ENCODE measurements at places on chromosomes 12 and 14.

- no peak for DNase-seq
Measured at GRCh38 chr12:49706351-49707127, 666 bp downstream of the FMNL3 start.

DNA sequence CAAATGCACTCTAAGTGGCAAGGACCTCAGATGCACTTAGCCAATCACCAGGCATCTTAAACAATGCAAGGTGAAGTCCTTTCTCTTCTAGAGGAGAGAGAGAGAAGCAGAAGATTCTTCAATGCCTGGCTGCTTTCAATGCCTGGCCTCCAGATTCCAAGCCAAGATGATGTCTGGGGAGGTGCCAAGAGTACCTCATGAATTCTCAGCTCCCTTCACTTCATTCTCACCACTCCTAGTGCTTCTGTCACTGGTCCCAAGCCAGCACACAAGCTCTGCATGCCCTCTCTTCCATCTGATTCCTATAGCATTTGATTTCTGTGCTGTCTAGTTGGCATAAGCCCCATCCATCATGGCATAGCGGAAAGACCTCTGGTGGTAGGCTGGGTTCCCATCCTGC lies 225.0 kb downstream of the KSR2 start:
- DNase-seq, result no peak

GRCh38 chr12:92411687-92412086 lies 266.0 kb upstream of the BTG1 start:
- no peak for DNase-seq

DNA sequence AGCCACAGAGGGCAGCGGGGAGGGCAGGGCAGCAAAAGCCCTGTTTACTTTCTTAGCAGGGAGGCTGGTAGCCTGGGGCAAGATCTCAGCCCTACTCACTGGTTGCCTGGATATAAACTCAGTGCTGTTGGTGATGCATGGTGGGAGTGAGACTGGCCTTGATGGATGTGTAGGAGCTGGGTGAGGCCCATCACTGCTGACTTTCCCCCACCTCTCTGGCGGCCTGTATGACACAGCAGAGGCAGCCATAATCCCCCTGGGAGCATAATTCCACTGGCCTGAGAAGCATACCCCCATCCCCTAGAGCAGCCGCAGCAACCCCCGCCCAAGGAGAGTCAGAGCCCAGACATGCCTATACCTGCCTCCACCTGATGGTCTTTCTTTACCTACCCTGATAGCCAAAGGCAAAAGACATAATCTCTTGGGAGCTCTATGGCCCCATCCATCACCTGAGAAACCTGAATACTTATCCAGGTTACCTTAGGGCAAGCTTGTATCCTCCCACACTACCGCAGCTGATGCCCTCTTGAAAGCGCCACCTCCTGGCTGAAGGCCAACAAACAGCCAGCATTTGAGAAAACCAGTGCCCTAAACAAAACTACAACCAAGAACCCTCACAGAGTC lies 59.3 kb downstream of the DNAI7 start:
- DNase-seq, result peak; percentile 2

DNA sequence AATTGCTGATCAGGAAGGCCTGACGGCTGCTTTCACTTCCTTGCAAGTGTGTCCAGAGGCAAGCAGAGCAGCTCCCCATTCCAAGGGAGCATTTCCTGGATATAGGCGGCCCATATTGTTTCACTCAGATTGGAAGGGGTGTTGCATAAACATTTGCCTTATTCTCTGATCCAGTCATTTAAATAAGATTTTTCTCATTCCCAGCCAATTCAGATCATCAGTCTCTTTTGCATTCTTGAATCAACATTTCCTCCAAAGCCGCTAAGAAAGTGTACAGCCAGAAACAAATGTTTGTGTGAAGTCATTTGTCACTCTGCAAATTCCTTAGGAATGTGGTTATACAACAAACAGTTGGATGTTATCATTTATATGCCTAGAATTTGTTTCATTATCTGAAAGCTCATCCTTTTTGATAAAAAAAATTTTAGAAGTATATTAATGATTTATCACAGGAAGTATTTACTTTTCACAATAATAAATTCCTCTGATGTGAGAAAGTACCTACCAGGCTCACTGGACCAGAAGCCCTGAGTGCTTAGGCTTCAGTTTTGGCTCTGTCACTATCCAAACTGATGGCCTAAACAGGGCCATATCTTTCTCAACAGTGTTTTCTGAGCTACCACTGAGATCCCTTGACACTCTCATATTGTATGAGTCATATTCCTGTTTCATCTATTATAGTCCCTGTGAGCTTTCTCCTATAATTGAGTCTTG lies 379.6 kb downstream of the CCDC91 start:
- DNase-seq, result no peak

DNA sequence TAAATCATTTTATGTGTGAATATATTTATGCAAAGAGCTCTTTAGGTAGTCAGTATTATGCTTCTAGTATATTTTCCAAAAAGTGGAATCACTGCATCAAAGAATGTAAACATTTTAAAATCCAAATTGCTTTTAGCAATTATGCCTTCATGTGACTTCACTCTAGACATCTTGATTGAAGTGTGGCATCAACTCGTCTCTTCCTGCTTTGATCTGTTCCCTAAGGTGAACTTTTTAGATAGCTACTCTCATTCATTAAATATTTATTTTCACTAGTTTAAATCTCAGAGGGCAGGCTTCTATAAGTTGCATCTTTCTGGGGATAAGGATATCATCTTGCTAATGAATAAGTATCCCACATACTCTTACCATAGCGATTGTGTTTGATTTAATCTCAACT lies 39.2 kb downstream of the DHRS2 start:
- DNase-seq, result no peak

- no peak for DNase-seq
Measured at GRCh38 chr14:55410876-55411275, 754 bp downstream of the ATG14 start.

DNA sequence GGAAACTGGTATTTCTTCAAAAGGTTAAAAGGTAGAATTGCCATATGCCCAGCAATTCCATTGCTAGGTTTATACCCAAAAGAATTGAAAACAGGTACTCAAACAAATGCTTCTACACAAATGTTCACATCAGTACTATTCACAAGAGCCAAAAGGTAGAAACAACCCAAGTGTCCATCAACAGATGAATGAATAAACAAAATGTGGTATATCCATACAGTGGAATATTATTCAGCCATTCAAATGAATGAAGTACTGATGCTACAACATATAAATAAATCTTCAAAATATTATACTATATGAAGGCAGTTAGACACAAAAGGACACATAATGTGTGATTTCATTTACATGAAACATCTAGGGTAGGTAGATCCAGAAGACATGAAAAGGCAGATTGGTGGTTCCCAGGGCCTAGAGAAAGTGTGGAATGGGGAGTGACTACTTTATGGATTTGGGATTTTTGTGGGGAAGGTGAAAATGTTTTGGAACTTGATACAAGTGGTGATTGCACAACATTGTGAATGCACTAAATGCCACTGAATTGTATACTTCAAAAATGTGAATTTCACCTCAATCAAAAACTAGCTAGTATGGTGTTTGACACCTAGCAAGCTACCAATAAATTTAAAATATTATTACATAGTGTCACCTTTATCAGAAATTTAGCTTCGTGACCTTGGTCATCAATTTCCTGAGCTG lies 41.7 kb downstream of the LIN52 start:
- no peak for DNase-seq

DNA sequence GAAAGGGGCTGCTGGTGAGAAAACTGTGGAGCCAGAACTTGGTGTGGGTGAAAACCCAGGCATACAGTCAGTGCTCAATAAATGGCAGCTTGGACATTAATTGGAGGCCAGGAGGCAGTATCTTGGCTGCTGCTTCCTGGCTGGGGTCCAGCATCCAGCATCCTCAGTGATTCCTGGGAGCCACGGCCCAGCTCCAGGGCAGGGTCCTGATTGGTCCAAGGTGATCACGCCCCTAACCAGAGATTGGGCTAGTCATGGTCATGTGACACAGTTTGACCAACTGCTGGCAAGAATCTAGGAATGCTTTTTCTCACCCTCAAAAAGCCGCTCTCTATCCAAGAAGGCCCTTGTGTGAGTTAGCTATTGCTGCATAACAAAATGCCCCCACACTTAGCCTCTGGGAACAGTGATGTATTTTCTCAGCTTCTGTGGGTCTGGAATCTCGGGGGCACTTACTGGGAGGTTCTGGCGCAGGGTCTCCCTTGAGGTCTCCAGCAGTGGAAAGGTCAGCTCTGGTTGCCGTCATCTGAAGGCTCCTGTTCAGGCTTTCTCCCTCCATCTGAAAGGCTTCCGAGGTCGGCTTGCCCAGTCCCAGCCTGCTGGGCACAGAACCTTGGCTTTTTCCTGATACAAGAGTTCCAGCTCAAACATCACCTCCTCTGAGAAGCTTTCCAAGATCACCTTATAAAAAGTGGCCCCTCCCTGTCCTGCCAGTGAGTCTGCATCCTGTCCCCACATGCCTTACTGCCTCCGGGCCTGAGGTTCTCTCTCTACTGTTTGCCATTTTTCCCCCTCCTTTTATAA lies 119.2 kb upstream of the NCOR2 start:
- DNase-seq, result no peak

Measured in activated T-cell treated with anti-CD3 and anti-CD28 coated beads for 48 hours (primary cell).